Neural progenitor cell (in vitro differentiated cells): ENCODE measurements at places on chromosomes 5 and 9. TPM values are rescaled to one million over a fixed set of nuclear protein-coding genes. Genes with fewer than 3 reads are reported as not detected.
A peak's percentile ranks its signal among the peaks of the same experiment; 100 is the strongest.

DNA sequence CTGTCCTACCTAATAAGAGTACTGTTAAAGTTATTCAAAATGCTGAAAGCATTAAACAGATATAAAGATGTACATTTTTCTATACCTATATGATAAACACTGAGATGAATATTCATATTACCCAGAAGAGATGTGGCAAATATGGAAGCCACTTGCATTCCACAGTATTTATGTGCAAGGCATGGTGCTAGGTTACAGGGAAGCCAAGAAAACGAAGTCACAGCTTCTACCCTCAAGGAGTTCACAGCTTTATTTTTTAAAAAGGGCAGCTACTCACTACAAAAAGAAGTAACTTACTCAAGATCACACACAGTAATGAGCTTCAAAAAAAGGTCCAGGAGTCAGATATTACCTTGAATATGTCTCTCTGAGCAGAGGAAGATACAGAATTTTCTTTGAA is 484.6 kb downstream of the ZNF608 start:
- no peaks in the 10 kb centered on the region for H3K27me3 ChIP-seq
- DNase-seq = no peak
- H3K4me1 ChIP-seq = peaks cover 46% of the 10 kb centered on the region
- no peak overlapping the region for H3K4me3 ChIP-seq
- no peaks in the 10 kb centered on the region for H3K36me3 ChIP-seq

The BSPRY gene
- total RNA-seq = 0.25 and 0.58 TPM in 2 replicates

The TMEM174 gene
- not detected in 2 replicates for total RNA-seq

- no peak for DNase-seq
- H3K27ac ChIP-seq = no peak overlapping the region
- H3K27me3 ChIP-seq = no peaks in the 10 kb centered on the region
- no peaks in the 10 kb centered on the region for H3K36me3 ChIP-seq
- no peak overlapping the region for H3K4me3 ChIP-seq
Observed at GRCh38 chr9:72382405-72382804, 17.4 kb upstream of the ZFAND5 start.

DNA sequence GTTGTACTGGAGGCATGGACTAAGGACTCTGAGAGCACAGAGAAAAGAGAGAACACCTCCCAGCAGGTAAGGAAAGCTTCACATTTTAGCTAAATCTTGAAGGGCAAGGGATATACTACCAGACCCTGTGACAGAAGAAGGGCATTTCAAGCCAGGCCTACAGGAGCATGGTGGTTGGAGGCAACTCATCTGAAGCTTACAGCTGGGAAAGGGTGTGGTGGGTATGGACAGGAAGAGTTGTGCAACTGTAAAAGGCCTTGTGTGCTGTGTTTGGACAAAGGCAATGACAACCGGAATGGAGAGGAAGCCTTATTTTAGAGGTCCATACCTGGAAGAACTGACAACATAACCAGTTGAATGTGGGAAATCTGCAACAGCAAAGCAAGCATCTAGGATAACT is 31.2 kb downstream of the NIPSNAP3B start:
- no peaks in the 10 kb centered on the region for H3K27me3 ChIP-seq
- H3K4me3 ChIP-seq = no peak overlapping the region
- no peak overlapping the region for H3K27ac ChIP-seq

DNA sequence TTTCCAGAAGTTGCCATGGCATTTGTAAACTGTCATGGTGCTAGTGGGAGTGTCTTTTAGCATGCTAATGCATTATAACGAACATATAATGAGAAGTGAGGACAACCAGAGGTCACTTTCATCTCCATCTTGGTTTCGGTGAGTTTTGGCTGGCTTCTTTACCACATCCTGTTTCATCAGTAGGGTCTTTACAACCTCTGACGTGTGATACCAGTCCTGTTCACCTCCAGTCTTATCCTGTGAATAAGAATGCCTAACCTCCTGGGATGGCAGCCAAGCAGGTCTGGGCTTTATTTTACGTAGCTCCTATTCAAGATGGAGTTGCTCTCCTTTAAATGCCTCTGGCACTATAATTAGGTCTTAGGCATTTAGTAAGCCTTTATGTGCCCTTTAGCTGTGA is 20.4 kb upstream of the RFK start:
- DNase-seq = no peak
- H3K4me1 ChIP-seq = peaks cover 4% of the 10 kb centered on the region
- H3K4me3 ChIP-seq = no peak overlapping the region

DNA sequence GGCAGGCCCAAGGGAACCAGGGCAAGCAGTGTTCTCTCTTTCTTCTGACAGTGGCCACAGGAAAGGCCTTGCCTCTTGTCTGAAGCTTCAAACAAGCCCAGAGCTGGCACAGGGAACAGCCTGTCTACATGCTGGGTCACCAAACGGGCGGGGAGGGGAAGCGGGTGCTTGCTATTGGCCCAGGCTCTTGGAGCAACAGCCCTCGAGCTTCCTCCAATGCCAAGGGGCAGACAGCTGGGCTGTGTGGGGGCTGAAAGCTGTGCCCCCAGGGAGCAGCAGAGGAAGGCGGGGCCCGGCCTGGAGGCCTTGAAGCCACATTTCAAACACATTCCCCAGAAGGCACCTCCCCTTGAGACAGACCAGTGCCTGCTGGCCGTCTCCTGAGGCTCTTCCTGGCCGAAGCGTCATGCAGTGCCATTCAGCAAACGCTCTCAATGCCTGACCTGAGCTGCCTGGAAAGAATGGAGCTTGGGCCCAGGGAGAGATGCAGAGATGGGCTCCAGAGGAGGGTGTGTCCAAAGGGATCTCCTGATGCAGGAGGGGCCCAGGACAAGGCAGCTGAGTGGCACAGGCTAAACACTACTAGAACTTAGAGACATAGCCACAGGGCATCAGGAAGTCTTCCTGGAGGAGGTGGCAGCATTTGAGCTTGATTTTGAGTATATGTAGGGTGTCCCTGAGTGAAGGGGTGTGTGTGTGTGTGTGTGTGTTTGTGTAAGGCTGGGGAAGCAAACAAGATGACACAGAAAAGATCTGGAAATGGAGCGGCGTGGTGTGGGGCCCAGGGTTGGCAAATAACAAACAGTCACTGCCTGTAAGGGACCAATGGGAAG is 2.5 kb downstream of the FIBCD1 start:
- H3K27ac ChIP-seq = no peak overlapping the region
- H3K27me3 ChIP-seq = peaks cover 51% of the 10 kb centered on the region
- DNase-seq = peak; percentile 93
- no peaks in the 10 kb centered on the region for H3K36me3 ChIP-seq
- peaks cover 38% of the 10 kb centered on the region for H3K4me1 ChIP-seq

The BAAT gene
- 0.09 and 0.15 TPM in 2 replicates for total RNA-seq

DNA sequence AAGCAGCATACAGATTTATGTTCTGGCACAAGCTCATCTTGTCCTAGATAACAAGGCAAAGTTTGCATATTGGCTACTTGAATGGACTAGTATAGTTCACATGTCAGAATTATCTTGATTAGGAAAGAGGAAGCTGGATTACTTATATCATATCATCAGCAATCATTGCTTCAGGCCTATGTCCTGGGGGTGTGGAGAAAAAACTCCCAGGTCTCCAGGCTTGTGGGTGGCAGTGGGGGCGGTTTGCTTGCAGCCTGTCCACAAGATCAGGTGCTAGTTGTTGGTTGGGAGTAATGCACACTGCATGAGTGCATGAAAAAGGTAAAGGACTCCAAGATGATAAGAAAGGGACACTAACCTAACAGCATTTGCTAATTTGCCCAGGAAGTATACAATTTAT is 326.4 kb upstream of the PDE4D start:
- no peaks in the 10 kb centered on the region for H3K36me3 ChIP-seq
- no peaks in the 10 kb centered on the region for H3K4me1 ChIP-seq
- DNase-seq = no peak
- H3K27ac ChIP-seq = no peak overlapping the region

- DNase-seq = peak; percentile 63
- no peaks in the 10 kb centered on the region for H3K27me3 ChIP-seq
- no peak overlapping the region for H3K27ac ChIP-seq
Observed at GRCh38 chr5:139660923-139661814, 13.0 kb downstream of the CXXC5 start.

DNA sequence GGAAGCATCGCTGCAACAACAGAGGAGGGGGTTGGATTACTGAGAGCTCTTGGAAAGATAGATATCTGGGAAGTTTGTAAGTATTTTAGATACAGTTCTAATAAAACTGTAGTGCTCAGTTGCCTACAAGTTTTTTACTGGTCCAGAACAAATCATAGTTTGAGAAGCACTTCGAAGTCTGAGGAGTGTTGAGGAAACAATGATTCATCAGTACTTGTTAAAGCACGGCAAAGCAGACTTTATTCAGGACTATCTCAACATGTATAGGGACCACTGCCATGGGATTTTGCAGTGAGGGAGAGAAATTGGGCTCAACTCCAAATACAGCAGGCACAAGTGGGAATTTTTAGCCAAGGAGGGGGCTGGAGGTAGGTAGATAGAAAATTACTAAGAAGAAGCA is 25.3 kb upstream of the RECK start:
- no peaks in the 10 kb centered on the region for H3K36me3 ChIP-seq
- no peak for DNase-seq
- no peaks in the 10 kb centered on the region for H3K4me1 ChIP-seq
- H3K4me3 ChIP-seq = no peak overlapping the region
- peaks cover 49% of the 10 kb centered on the region for H3K27me3 ChIP-seq

The ADGRV1 gene
- total RNA-seq = 127 and 151 TPM in 2 replicates

DNA sequence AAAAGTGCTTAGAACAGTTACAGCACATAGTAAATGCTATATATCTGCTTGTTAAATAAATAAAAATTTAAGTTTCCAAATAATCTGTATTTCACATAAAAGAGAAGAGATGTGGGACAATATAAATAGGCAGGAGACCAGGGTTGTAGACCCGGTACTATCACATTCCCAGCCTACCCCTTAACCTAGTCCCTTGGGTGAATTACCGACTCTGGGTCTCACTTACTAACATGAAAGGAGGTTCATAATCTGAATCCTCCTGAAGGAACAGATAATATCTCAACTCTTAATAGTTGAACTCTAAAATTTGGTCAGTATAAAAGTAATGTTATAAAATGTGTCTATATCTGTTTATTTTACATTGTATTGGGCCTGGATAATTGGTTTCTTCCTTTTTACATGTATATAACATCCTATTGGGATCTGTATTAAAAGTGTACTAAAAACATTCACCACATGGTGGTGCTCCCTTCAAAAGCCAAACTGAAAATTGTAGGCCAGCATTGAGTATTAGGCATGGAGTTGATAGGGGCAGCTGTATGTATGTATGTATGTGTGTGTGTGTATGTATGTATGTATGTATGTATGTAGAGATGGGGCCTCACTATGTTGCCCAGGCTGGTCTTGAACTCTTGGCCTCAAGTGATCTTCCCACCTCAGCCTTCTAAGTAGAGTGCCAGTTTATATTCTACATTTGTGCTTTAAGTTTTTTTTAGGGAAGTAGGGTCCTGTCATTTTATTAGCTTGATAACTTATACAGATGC is 64.2 kb upstream of the ABL1 start:
- H3K36me3 ChIP-seq = no peaks in the 10 kb centered on the region
- DNase-seq = peak; percentile 53
- peaks cover 20% of the 10 kb centered on the region for H3K4me1 ChIP-seq
- H3K27me3 ChIP-seq = no peaks in the 10 kb centered on the region
- H3K4me3 ChIP-seq = no peak overlapping the region

- H3K27me3 ChIP-seq = peaks cover 58% of the 10 kb centered on the region
- no peak overlapping the region for H3K4me3 ChIP-seq
- H3K36me3 ChIP-seq = no peaks in the 10 kb centered on the region
- H3K4me1 ChIP-seq = peaks cover 7% of the 10 kb centered on the region
Observed at GRCh38 chr9:113345671-113346070, 3.7 kb upstream of the BSPRY start.

GRCh38 chr9:35073279-35073612 is 821 bp upstream of the VCP start:
- peaks cover 21% of the 10 kb centered on the region for H3K4me1 ChIP-seq
- H3K4me3 ChIP-seq = peak overlapping the region; percentile 9
- peak overlapping the region; percentile 94 for H3K27ac ChIP-seq
- no peak for DNase-seq
- no peaks in the 10 kb centered on the region for H3K36me3 ChIP-seq

GRCh38 chr5:133825631-133826289 is 142.7 kb downstream of the C5orf15 start:
- no peak overlapping the region for H3K4me3 ChIP-seq
- no peak for DNase-seq
- no peaks in the 10 kb centered on the region for H3K4me1 ChIP-seq
- H3K27me3 ChIP-seq = no peaks in the 10 kb centered on the region

The DYNC2I2 gene
- total RNA-seq = 45.9 and 141 TPM in 2 replicates

The GALT gene
- total RNA-seq = 32.1 and 43.7 TPM in 2 replicates
